ENCODE measurements at places on chromosomes 11 and 22.

- DNase-seq, result peak; percentile 31
Measured at GRCh38 chr22:38766076-38766777, 10.4 kb upstream of the SUN2 start.

- no peak for DNase-seq
Measured at GRCh38 chr11:76788661-76789442, 5.7 kb downstream of the TSKU start.

DNA sequence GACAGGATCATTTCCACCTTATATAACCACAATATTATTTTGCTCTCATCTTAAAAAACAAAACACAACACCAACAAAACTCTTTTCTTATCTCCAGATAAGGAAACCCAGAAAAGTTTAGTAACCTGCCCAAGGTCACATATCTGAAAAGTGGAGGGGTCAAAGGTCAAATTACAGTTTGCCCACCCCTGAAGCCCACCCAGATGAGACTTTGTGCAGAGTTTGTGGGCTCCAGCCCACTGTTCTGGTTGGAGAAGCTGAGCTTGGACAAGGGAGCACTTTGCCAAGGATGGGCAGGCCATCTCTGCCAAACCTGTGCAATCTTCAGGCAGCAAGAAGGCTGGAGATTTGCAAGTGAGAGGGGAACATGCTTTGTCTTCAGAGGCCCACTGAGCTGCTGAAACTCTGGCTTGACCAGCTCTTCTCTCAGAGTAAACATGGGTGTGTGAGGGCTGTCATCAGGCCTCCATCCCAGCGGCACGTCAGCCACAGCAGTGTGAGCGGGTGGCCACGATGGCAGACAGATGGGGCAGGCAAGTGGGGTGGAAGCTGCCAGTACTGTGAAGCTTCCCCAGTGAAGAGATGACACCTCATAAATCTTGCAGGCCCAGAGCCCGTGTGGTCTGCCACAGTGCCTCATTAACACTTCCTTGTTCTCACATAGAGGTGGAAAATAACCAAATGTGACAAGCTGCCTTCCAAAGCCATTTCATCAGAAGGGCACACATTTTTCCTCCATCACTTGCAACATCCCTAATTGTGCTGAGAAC lies 111.8 kb downstream of the CCDC81 start:
- DNase-seq, result no peak

DNA sequence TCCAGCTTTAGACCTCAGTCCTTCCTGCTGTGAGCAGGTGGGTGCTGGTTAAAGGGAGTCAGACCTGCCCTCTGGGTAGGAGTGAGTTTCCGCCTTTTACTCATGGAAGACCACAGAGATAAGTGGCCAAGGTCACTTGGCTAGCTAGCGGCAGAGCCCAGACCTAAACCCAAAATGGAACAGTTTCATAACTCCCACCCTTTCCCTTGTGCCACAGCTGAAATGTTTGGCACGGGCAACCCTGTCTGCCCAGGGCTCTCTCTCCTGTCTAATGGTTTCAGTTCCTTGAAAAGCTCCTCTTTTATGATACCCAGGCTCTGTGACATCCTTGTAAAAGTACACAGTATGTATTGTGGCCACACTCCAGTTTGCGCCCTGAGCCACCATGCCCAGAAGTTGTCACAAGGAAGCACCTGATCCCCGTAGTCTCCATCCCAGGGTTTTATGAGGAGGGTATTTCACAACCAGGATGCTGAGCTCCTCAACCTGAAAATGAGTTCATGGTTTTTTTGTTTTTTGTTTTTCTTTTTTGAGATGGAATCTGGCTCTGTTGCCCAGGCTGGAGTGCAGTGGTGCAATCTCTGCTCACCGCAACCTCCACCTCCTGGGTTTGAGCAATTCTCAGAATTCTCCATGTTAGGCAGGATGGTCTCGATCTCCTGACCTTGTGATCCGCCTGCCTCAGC lies 5.1 kb downstream of the MB start:
- DNase-seq, result no peak

- DNase-seq, result no peak
Measured at GRCh38 chr22:48960576-48960975, 867.1 kb downstream of the BRD1 start.

DNA sequence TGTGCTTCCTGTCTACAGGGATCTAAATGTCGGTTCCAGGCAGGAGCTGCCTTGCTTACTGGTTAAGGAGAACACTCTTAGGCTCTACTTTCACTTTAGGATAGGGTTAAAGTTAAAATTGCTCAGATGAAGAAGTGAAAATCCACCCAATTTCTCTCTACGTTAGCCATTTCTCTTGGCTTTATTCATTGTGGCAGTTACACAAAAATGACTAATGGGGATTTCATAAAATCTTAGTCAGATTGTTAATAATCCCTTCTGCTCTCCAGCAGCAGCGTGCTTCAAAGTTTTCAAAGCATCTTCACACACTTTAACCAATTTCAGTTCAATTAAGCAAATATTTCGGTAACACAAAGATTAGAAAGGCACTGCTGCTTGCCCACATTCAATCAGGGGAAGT lies 58.4 kb upstream of the RCN1 start:
- DNase-seq, result no peak

- no peak for DNase-seq
Measured at GRCh38 chr11:134578807-134579723, 167.0 kb upstream of the B3GAT1 start.

- no peak for DNase-seq
Measured at GRCh38 chr22:47205554-47205953, 443.1 kb downstream of the TBC1D22A start.

- DNase-seq, result no peak
Measured at GRCh38 chr11:104765401-104766095, 132.7 kb downstream of the CASP12 start.

DNA sequence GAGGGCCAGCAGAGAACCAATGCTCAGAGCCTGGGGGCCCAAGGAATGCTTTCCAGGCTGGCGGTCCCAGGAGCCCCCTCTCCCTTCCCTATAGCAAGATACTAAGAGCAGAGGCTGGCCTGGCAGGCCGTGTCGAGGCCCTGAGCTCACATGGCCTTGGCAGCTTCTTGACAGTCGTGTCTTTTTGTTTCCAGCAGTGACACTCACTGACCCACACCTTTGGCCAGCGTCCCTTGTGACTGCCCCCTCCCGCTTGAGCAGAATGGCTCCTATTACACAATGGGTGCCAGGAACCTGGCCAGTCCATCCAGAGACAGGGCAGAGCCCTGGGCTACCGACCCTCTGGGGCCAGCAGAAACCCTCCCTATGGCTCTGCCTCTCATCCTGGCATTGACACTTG lies 6.4 kb upstream of the CCND1 start:
- DNase-seq, result no peak

DNA sequence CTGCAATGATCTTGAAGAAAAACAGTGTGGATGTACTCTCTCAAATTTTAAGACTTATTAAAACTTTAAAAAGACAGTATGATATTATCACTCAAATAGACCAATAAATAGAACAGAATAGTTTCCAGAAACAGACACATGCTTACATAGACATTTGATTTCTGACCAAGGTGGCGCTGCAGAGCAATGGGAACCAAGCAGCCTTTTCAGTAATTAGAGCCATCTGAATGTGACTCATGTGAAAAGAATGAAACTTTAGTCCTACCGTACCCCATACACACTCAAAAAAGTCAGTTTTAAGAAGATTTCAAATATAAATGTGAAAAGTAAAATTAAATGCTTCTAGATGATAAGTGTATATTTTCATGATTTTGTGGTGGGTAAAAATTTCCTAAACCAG lies 74.2 kb upstream of the MS4A8 start:
- DNase-seq, result no peak

GRCh38 chr11:120012245-120012644 lies 125.7 kb downstream of the TRIM29 start:
- no peak for DNase-seq

DNA sequence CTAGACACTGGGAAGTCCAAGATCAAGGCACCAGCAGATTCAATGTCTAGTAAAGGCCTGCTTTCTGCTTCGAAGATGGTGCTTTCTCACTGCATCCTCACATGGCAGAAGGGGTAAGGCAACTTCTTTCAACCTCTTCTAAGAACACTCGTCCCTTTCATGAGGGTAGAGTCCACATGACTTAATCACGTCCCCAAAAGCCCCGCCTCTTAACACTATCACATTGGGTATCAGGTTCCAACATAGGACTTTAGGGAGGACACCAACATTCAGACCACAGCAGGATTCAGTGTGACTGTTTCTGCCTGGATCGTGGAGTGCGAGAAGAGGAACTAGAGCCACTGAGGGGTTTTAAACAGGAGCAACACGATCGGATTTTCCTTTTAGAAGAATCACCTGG lies 3.7 kb upstream of the TIRAP start:
- no peak for DNase-seq

DNA sequence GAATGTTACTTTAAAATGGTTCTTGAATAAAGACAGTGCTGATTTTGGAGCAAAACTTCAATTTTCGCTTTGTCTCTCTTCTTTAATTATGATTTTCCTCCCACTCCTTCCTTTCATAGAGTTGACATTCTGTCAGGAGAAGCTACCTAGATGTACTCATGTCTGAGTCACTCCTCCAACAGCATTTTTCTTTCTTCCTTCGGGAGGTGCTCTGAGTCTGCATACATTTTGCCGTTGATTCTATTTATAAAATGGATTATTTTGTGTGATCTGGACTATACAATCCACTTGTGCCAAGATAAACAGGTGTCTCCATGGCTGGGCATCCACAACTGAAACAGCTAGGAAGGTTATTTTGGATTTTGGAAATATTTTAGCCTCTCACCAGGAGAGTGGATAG lies 588.3 kb upstream of the ANO5 start:
- DNase-seq, result no peak
